ENCODE measurements at places on chromosomes 5 and 9.

DNA sequence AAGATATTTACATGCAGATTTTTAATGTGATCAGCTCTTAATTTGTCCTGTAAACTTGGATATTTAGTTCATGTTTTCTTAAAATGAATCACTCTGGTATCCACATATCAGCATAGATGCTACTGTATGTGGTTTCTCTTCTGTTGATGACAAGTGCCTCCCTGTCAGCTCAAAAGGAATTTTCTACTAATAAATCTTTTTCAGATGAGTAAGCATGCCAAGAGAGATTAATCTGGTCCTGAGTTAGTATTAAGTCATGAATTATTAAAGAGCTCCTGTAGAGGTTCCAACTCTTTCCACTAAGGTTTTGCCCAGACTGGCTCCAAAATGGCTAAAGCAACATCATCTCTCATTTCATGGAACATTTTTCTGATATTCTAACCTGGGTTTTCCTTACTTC, 129.2 kb downstream of the GOLPH3 start:
- no peak for DNase-seq
- no peaks in the 10 kb centered on the region for H3K36me3 ChIP-seq
- no peaks in the 10 kb centered on the region for H3K4me1 ChIP-seq
- H3K27me3 ChIP-seq = no peaks in the 10 kb centered on the region

DNA sequence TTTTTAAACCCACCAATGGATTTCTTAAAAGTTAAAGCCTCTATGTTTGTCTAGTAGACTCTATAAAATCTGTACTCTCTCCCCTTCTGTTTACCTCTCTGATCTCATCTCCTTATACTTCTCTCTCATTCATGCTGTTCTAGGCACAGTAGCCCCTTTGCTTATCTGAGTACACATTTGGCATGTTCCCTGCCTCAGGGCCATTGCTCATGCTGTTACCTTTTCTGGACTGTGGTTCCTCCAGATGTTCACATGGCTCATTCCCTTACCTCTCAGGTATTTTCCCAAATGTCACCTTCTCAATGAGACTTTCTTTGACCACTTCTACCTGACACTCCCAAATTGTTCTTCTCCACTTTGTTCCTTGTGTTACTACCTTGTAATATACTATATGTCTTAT, 176.1 kb downstream of the CWC27 start:
- H3K4me3 ChIP-seq = no peak overlapping the region
- DNase-seq = no peak
- no peaks in the 10 kb centered on the region for H3K4me1 ChIP-seq
- no peak overlapping the region for H3K27ac ChIP-seq

DNA sequence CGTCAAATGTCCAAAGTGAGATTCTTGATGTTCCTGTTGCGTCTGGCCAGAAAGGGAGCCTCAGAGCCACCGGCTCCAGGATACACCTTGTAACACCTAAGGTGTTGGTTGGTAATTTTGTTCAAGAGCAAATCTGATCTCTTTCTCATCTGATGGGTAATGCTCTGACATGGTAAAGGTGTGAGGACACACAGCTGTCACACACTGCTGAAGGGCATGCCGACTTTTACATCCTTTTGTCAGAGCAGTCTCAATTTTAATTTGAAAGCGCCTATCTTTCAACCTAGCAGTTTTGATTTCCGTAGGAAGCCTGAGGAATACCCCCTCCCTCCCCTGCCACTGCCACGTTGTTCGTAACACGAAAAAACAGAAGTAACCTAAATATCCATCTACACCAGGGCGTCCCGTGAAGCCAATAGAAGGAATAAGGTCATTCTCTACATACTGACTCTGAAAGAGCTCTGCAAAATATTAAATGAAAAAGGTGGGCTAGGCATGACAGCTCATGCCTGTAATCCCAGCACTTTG, 57.4 kb downstream of the TSTD2 start:
- no peak overlapping the region for H3K27ac ChIP-seq
- H3K4me1 ChIP-seq = peaks cover 9% of the 10 kb centered on the region
- H3K36me3 ChIP-seq = no peaks in the 10 kb centered on the region
- peak overlapping the region; percentile 35 for H3K4me3 ChIP-seq
- peaks cover 2% of the 10 kb centered on the region for H3K27me3 ChIP-seq

GRCh38 chr9:137276473-137277328, 825 bp upstream of the TOR4A start:
- H3K4me1 ChIP-seq = peaks cover 10% of the 10 kb centered on the region
- H3K36me3 ChIP-seq = peaks cover 2% of the 10 kb centered on the region
- peak overlapping the region; percentile 23 for H3K27ac ChIP-seq
- peak overlapping the region; percentile 70 for H3K4me3 ChIP-seq

GRCh38 chr9:98998441-98999151, 54.9 kb downstream of the COL15A1 start:
- peaks cover 21% of the 10 kb centered on the region for H3K27me3 ChIP-seq
- DNase-seq = peak; percentile 41
- no peak overlapping the region for H3K4me3 ChIP-seq
- H3K4me1 ChIP-seq = peaks cover 39% of the 10 kb centered on the region

- peaks cover 64% of the 10 kb centered on the region for H3K4me1 ChIP-seq
- H3K4me3 ChIP-seq = peak overlapping the region; percentile 82
- DNase-seq = peak; percentile 59
These were observed 145.5 kb downstream of the ERCC6L2 start for GRCh38 chr9:96020792-96021550.

- no peak for DNase-seq
- H3K4me1 ChIP-seq = peaks cover 2% of the 10 kb centered on the region
- peaks cover 64% of the 10 kb centered on the region for H3K36me3 ChIP-seq
- H3K27me3 ChIP-seq = no peaks in the 10 kb centered on the region
- no peak overlapping the region for H3K4me3 ChIP-seq
- no peak overlapping the region for H3K27ac ChIP-seq
These were observed 53.8 kb downstream of the KCNV2 start for GRCh38 chr9:2771087-2771486.

GRCh38 chr5:151917904-151918303, 6.7 kb downstream of the GLRA1 start:
- no peak overlapping the region for H3K27ac ChIP-seq
- peaks cover 5% of the 10 kb centered on the region for H3K27me3 ChIP-seq
- DNase-seq = no peak
- no peak overlapping the region for H3K4me3 ChIP-seq
- no peaks in the 10 kb centered on the region for H3K4me1 ChIP-seq

DNA sequence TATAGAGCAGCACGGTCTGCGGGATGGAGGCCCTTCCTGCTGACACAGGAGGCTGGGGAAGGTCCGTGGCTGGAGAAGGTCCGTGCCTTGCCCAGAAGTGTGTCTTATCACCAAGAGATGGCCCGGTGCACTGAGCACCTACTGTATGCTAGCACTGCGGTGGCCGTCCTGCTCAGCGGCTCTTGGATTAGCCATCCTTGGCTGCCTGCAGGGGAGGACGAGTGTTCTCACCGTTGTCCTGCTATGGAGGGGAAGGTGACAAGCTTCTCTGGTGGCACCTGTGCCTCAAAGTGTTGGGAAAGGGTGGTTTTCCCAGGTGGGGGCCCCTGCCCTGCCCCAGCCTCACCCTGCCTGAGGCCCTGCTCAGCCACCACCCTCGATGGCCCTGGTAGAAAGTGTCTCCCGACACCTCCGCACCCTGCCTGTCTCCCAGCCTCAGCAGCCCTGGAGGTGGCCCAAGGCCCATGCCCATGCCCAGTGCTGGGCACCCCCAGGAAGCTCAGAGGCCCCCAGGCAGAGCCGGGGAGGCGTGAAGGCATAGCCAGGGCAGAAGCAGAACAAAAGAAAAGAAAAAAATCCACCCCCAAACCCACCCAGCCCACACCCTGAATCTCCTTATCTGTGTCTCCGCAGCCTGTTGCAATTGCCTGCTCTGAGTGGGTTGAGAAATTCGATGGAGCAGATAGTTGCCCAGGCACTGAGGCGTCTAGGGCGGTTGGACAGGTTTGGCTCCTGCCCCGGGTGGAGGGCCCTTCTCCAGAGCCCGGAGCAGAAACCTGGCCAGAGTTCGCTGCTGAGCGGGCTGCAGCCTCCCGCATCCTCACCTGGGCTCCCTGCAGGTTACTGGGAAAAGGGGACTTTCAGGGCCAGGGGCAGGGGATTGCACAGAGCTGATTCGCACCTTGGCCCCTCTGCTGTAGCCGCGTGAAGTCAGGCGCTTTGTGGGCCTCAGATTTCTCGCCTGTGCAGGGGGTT, 30.5 kb downstream of the RXRA start:
- no peak overlapping the region for H3K27ac ChIP-seq
- no peak overlapping the region for H3K4me3 ChIP-seq
- no peaks in the 10 kb centered on the region for H3K36me3 ChIP-seq
- H3K27me3 ChIP-seq = no peaks in the 10 kb centered on the region
- H3K4me1 ChIP-seq = no peaks in the 10 kb centered on the region

All from activated T-helper 1 cell treated with anti-CD3 and anti-CD28 coated beads, Interleukin-12 subunit alpha, Interleukin-12 subunit beta, Interleukin-2, Interleukin-4 antibody, amounts not matched to agents 30 ng/mL and 10 ng/mL and 1 ng/mL, durations not matched to agents 14 hours and 24 hours and 36 hours (primary cell).